H7 (cell line): ENCODE measurements at places on chromosomes 3 and 15.

GRCh38 chr3:151305060-151305774, 11.4 kb downstream of the GPR87 start:
- DNase-seq, result peak; percentile 27

DNA sequence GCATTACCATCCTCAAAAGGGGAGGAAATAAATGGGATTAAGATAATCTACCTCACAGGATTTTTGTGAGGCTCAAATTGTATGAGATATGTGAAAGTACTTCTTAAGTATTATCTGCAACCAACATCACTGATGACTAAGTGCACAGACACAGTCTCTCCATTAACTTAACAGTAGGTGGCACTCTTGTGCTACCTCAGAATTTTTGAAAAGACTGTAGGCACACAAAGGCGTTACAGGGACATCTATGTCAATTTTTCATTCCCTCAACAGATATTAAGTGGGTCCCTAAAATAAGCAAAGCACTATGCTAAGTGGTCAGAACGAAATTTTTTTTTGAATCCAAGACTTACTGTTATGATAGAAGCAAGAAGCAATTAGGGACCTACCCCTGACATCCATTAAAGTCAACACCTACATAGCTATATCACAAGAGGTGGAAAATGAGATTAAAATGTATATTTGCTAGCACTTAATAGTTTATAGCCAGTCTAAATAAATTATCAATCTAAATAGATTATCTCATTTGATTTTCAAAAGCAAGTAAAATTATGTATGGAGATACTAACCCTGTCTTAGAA, 52.9 kb downstream of the RYK start:
- DNase-seq, result peak; percentile 19

DNA sequence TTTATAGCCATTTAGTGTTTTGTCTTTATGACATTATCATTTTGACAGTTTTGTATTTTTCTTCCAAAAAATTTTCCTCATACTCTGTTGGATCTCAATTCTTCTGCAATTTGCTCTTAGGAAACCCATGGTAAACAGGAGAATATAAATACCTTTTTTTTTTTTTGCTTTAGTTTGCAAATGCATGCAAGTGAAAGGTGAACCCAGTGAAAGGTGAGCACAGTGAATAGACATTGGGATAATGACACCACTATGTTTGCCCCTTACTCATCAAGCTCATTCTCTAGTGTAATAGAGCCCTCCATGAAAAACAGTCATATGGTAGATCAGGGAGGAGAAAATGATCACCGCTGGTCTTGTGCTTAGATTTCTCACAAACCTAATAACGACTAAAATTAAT, 59.0 kb upstream of the TRPC1 start:
- DNase-seq, result peak; percentile 10

- DNase-seq, result no peak
Observed at GRCh38 chr3:45261333-45262110, 35.4 kb upstream of the TMEM158 start.

DNA sequence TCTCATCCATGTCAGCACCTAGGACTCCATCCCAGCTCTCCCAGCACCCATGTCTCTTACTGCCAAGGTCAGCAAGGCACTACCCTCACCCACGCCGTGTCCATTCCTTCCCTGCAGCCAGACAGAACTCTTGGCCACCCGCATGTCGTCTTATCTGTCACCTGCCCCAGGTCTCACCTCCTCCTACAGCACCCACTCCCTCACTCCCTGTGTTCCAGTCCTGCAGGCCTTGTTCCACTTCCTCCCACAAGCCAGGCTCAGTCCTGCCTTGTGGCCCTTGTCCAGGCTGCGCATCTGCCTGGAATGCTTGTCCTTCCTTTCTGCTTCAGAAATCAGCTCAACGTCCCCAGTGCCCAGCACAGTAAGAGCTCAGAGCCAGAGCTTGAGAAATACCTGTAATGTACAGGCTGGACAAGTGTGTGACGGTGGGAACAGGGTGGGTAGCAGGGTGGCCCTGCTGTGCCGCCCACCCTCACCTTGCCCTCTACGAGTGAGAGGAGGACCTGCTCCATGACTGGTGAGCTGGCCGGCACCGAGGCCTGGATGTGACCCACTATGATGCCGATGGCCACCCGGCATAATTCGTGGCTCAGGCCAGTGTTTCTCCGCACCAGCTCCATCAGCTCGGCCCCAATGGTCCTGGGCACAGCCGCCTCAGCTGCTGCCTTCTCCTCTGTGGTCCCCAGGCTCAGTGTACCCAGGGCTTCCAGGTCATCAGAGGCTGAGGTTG, 4.7 kb downstream of the NCKIPSD start:
- no peak for DNase-seq

DNA sequence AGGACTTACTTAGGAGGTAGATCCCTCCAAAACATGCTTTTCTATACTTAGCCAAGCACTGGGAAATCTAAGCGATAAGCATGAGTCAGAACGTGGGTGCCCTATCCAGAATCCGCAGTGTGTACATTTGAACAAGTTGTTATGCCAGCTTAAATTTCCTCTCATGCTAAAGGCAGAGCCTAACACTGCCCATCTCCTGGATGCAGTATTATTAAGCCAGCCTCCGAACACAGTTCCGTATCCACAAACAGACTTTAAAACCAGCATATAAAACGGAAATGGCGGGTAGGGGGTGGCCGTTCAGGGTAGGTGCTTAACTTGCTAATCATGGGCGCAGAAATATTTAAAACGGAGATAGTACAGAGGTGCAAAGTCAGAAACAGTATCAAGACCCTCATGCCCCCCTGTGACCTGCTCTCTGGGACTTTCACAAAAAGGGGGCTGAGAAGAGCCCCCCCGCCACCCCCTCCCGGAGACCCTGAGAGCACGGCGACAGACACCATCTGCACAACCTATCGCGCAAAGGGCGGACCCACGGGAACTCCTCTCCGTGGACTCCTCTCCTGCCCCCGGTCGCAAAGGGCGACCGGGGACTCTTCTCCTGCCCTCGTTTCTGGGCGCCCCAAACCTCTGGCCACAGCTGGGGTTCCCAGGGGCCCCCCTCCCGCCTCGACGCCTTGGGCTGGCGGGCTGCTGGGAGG, 889 bp upstream of the LRRIQ4 start:
- DNase-seq, result no peak

DNA sequence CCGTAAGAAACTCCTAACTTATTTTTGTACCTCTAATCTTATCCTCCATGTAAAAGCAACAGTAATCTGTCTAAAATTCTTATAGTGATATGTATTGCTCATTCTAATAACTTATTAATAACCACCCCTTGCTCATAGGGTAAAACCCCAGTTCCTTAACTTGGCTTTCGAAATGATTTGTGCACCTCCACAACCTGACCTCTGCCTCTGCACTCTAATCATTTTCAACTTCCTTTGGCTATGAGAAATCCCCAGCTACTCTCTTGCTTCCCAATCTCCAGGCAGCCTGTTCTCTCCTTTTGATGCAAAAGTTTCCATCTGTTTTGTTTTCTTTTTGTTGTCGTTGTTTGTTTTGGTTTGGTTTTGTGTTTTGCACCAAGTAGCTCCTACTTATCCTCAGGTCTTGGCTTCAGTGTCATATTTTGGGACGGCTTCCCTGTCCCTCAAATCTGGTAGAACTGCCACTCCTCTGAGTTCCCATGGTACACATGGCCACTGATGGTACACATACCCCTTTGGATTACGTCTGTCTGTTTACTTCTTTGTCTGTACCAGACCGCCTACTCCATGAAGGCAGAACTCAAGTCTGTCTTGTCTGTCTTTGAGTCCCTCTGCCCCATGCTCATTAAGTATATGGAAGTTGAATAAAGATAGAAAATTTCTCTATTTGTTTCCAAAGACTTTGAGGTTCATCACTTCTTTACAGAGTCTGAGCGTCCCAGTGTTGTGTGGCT, 105.6 kb upstream of the TGFBR2 start:
- no peak for DNase-seq
